Amniotic epithelial cell (primary cell): ENCODE measurements at places on chromosomes 4 and X.

- DNase-seq = no peak
Measured at GRCh38 chrX:44332437-44332836, 11.0 kb downstream of the EFHC2 start.

GRCh38 chr4:5082376-5082775 lies 31.1 kb downstream of the STK32B start:
- DNase-seq = no peak

GRCh38 chrX:19034025-19034424 lies 50.1 kb upstream of the PHKA2 start:
- DNase-seq = no peak

DNA sequence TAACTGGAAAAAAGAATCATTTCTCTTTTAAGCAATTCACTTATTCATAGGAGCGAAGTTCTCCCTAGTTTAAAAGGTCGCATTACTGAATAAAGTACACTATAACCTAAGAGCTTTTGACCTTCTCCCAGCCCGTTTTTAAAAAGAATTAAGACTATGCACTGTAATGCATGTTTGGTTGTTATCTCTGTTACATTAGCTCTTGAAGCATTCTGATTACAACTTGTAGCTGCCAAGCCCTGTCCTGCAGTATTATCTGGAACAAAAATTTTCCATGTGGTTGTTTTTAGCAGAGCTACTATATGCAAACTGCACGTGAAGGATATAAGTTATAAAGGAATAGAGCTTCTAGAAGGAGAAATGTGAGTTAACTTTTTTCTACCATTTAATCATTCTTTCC lies 8.1 kb downstream of the GAB1 start:
- peak; percentile 37 for DNase-seq

GRCh38 chrX:44903107-44903506 lies 30.1 kb downstream of the KDM6A start:
- DNase-seq = peak; percentile 51

- DNase-seq = peak; percentile 26
Measured at GRCh38 chrX:78029663-78030062, 60.2 kb upstream of the PGAM4 start.
